Suppressor macrophage (primary cell): ENCODE measurements at places on chromosomes 2 and 18.
A peak's percentile ranks its signal among the peaks of the same experiment; 100 is the strongest.

DNA sequence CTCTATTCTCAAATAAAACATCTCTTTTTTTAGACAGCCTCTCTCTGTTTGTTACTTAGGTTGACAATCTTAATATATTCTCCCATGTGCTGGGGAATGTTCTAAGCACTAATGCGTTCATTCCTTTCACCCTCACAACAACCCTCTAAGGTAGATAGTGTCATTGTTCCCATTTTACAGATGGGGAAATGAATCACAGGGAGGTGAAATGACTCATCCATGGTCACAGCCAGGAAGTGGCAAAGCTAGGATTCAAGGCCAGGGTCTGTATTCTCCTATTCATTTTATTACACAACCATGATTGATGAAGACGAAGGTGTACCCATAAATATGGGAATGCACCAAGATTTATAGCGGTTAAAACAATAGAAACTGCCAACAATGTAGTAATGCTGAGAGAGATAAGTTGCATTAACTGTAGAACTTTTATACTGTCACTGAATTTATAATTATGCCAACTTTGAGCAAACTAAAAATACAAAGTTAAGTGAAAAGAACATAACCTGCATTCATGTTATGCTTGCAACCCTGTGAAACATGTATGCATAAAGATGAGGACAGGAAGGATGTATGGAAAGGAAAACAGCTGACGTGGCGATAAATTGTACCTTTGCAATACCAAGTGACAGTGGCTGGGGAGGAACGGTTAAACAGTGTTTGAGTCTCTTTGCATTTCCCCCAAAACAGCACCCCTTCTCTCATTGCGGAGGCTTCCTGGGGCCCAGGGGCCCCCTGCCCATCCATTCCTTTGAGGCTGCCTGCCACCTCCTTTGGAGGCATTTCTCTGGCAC, 257.7 kb upstream of the AGAP1 start:
- no peak for DNase-seq

GRCh38 chr2:215951558-215951957, 61.8 kb downstream of the MREG start:
- no peak for DNase-seq

DNA sequence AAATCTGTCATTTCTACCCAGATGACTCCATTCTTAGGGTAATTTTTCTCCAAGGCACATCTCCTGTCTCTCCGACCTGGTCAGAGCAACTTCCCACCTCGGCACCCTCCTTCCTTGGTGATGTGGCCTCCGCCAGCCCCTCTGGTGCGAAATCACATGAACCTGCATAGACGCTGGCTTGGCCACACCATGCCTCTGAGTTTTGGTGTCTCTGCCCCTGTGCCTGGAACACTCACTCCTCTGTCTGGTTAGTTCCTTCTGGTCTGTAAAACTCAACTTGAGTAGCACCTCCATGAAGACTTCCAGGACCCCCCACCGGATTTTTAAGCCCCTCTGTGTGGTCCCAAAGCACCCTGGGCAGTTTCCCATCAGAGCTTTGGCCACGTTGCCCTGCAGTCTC, 83.2 kb upstream of the OTOS start:
- DNase-seq = no peak

GRCh38 chr2:208025814-208026184, 472 bp upstream of the PLEKHM3 start:
- DNase-seq = no peak

DNA sequence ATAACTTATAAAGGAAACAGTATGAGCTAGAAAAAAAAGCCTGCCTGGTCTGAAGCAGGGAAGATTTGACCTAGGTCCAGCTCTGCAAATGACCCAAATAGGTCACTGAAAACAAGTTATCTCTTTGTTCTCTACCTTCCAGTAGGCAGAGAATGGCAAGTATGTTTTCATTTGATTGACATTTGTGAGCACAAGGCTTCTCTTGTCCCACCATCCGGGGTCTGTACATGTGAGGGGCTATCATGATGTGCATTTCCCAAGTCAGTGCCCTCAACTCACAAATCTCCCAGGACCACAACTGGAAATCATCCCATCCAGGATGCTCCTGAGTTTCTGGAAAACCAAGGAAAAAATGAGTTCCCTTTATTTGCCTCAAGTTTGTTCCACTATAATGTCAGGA, 309.5 kb downstream of the AFF3 start:
- DNase-seq = no peak

DNA sequence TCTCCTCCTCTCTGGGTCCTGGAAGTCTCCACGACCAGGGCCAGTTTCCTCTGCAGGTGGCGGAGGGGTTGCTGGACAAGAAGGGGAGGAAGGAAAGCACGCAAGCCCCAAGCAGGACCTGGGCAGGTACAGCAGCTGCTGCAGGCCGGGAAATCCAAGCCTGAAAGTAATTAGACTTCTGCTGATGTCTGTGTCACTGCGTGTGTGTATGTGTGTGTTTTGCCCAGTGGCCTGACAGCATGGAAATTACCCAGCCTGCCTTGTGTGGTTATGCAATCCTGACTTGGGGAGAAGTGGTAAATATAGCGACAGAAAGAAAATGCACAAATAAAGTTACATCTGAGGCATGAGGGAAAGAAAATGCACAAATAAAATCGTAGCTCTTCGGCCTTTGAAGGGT, 121.8 kb upstream of the ZBTB14 start:
- DNase-seq = peak; percentile 91

- no peak for DNase-seq
Observed at GRCh38 chr2:232457121-232458011, 1.4 kb downstream of the ALPI start.

DNA sequence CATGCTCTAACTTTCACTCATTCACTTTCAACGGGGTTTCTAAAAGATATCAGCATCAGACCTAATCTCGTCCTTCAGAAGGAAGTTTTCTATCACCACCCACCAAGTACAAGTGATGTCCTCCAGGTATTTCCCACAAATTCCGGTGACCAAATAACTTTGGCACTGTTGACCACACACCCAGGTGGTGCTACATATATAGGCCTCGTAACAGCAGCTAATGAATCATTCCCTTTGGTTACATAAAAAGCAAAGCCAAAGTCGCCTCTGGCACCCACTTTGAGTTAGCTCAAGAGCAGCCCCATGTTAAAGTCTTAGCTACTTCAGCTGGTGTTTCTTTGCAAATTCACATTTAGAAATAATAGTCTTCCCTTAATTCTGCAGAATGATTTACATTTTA, 138.2 kb upstream of the OSR1 start:
- DNase-seq = no peak

DNA sequence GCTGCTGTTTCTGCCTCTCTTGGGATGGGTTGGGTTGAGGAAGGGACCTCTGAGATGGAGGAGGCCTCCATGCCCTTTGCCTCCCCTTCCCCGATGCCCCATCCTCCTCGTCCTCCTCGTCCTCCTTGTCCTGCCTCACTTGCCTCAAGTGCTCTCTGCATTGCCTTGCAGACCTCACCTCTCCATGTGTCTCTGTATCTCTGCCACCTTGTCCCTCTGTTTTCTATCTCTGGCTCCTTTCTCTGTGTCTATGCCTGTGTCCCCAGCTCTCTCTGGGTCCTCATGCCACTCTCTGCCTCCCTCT, 87.5 kb downstream of the MCFD2 start:
- DNase-seq = no peak

- no peak for DNase-seq
Observed at GRCh38 chr2:163086940-163087339, 248.4 kb upstream of the KCNH7 start.

DNA sequence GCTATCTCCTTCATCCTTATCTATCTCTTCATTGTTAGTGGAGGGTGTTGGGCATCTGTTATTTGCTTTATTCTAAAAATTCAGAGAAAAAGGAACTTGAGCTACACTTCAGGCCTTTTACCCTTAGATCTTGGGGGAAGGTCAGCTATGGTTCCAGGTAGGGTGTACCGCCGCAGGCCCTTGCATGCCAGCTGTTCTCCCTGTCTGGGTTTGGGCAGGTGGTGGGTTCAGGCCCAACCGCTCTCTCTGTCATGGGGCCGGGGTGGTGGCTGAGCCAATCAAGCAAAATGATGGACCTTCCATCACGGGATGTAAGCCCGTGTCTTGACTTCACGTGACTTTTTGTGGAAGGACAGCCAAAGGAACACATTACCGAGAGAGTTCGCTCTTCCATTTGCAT, 231.1 kb downstream of the LDLRAD4 start:
- no peak for DNase-seq

GRCh38 chr18:23992089-23992940, 22.2 kb upstream of the TTC39C start:
- no peak for DNase-seq

GRCh38 chr2:54969940-54970338, 80.3 kb downstream of the RTN4 start:
- DNase-seq = no peak

DNA sequence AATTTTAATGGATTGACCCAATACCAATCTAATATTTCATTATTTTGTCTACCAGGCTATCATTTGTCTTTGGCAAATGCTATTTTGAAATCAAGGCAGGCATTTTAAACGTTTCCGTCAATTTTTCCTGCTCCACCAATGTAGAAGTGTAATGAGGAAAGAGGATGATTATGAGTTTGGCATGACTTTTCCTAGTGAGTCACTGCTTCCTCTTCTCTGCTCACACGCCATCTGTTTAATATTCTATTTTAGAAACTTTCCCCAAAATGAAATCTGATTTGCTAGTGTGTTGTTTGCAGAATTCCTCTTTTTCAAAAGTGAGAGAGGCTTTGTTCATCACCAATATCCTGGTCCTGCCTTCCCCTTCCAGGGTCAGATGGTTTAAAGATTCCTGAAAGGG, 42.5 kb upstream of the PID1 start:
- DNase-seq = peak; percentile 95

DNA sequence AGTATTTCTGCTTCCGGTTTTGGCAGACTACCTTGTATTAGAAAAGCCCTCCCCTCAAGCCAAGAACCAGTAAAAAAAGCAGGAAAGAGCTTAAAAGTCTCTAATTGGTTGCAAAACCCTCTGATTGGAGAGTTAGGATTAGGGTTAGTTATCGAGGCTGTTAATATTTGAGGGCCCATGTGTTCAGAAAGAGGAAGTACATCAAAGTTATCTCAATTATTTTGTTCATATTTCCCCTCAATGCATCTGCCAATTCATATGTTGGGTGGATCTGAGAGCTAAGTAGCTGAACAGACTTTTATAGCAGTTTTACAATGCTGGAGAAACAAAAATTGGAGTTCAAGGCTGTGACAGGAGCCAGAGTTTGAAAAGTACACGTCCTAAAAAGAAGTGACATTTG, 43.1 kb upstream of the KLHL14 start:
- DNase-seq = no peak

DNA sequence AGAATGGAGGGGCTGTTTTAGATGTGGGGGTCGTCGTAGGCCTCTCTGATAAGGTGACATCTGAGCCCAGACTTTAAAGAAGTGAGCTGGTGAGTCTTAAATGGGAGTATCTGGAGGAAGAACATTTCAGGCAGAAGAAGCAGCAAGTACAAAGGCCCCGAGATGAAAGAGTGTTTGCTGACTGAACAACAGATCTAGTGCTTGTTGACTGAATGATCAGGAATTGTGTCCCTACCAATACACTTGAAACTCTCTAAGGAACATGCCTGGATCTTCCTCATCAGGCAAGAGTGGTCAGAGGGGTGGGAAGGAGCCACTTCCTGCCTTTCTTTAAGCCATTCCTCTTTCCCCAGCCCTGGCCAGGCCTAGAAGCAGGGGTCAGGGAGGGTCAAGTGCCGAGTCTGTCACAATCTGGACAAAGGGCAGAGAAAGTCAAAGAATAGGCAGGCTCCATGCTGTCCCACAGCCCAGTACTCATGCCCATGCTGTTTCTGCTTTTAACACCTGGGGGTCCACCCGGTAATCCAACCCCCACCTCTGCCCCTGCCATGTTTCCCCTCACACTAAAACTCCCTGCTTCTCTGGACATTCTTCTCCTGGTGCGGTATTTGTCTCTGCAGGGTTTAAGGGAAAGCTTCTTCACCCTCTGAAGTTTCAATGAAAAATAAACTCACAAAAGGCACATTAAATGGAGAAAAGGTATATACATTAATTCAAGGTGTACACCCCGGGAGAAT, 3.0 kb upstream of the TMEM37 start:
- DNase-seq = peak; percentile 84
